ENCODE measurements at places on chromosomes 11 and 22.

DNA sequence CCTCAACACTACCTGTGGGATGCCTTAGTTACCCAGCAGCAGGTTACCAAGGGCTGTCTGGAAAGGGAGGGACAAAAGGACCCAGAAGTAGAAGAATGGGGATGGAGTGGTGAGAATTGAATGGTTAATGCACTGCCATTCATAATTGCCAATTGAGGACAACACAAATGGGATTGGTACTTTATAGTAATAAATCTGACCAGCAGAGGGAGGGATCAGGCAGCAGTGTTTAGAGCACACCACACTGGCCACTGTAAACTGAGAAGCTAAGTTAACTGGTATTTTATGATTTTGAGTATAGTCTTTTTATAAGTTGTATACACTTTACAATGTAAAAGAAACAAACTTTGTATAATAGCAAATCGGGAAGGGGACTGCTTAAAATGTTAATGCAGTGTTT lies 10.7 kb downstream of the TBRG1 start:
- peak; percentile 25 for DNase-seq

DNA sequence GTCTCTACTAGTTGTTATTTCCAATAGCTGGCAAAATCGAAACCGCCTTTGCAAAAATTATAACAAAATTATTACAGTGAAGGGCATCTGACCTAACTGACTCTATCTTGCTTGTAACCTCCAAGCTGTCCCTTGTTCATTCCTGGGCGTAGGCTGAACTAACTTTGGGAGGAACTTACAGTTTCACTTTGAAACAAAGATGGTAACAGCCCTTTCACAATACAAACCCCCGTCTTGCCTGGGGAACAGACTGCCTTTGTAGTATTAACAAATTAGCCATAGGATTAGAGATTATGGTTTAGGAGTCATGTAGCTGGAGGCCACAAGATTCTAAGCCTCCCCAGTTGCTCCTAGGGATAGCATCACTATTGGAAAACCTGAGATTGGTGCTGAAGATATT lies 131.6 kb upstream of the HSD17B12 start:
- no peak for DNase-seq

- no peak for DNase-seq
Observed at GRCh38 chr11:61256710-61257482, 15.9 kb downstream of the PGA5 start.

DNA sequence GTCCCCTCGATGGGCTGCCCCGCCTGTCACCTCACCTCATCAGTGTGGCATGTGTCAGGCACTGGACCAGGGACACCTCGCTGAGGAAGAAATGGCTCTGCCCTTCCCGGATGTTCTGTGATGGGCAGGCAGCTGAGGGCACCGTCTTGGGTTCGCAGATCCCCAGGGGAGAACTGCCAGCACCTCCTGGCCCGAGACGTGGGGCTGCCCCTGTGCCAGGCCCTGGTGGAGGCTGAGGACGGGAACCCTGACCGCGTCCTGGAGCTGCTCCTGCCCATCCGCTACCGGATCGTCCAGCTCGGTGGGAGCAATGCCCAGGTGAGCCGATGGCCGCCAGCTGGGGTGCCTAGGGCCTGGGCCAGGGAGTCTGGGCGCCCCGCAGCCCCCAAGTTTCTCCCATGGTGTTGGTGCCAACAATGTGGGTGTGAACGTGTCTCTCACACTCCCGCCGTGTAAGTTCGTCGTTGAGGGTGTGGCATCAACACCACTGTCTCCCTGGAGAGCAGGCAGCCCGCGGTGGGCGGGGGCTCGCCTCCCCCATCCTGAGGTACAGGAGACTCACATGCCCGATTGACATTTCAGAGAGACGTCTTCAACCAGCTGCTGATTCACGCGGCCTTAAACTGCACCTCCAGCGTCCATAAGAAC lies 7.3 kb upstream of the GTSE1 start:
- no peak for DNase-seq
